ENCODE measurements at places on chromosomes 3 and 15. TPM values are rescaled to one million over a fixed set of nuclear protein-coding genes. Genes with fewer than 3 reads are reported as not detected.

DNA sequence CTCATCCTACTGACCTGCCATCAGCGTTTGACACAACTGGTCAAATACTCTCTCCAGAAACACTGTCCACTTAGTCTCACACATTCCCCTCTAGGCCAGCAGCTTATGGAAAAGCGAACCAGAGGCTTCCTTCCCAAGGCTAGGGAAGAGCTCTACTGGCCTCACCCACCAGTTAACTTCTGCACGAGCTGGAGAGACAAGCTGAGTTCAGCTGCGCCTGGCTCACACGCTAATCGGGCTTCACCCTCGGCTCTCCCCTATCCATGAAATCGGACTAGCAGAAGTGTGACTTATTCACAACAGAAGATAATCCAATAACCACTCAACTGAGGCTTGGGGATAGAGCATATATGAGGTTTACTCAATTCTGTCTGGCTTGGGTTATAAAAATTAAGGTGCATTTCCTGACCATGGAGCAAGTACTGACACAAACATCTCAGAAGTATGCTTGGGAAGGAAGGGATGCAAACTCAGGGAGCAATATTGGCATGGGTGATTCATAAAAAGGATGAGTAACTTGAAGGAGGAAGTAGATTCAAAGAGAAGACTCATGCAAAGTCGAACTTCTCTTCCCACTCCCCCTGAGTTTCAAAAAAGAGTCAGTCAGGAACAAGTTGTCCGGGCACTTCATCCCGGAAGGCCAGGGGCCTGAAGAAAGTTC, 73.1 kb downstream of the XXYLT1 start:
- DNase-seq = no peak

GRCh38 chr3:181629029-181629428, 82.7 kb upstream of the SOX2 start:
- no peak for DNase-seq

- no peak for DNase-seq
These were observed 1302.6 kb upstream of the EPHA6 start for GRCh38 chr3:95511828-95512227.

- DNase-seq = no peak
These were observed 759 bp downstream of the GALNT15 start for GRCh38 chr3:16174976-16175901.

GRCh38 chr15:43414196-43414595, 43.3 kb downstream of the TUBGCP4 start:
- DNase-seq = no peak

- no peak for DNase-seq
These were observed 103.7 kb downstream of the AQP9 start for GRCh38 chr15:58241872-58242271.

DNA sequence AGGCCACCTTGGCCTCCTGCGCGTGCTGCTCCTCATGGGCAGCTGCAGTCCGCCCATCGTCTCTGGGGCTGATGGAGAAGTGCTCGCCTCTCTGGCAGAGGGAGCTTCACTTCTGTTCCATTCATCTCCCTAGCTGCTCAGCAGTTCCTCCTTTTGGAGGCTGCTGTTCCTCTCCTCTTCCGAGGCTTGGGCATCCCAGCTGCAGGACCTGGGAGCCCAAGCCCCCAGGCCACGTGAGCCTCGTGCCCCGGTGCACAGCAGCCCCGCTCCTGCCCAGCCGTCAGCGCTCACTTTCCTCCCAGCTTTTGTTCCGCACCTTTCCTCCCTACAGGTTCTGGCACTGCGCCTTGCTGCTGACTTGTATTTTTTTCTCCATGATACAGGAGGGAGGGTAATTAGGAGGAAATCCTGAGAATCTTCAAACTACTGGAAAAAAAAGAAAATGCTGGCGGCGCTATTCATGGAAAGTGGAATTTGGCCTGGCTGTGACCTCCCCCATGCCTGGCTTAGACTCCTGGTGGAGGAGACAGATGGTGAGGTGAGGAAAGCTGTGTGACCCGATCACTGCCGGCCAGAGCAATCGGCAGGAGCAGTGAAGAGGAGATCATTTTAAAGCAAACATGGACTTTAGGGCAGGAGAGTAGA, 210.1 kb downstream of the CHST2 start:
- DNase-seq = no peak

CCRL2 gene
- 0.97 TPM for total RNA-seq

GOLGA8G gene
- total RNA-seq = 0.25 TPM

ZNF385D gene
- total RNA-seq = not detected

NDUFB5 gene
- 181 TPM for total RNA-seq

All from SJSA1 (cell line).